Cortex of kidney (tissue), 1 donor: ENCODE measurements at places on chromosomes 12 and 14.

GRCh38 chr12:95738024-95738611 is 52.4 kb downstream of the NTN4 start:
- DNase-seq: no peak

DNA sequence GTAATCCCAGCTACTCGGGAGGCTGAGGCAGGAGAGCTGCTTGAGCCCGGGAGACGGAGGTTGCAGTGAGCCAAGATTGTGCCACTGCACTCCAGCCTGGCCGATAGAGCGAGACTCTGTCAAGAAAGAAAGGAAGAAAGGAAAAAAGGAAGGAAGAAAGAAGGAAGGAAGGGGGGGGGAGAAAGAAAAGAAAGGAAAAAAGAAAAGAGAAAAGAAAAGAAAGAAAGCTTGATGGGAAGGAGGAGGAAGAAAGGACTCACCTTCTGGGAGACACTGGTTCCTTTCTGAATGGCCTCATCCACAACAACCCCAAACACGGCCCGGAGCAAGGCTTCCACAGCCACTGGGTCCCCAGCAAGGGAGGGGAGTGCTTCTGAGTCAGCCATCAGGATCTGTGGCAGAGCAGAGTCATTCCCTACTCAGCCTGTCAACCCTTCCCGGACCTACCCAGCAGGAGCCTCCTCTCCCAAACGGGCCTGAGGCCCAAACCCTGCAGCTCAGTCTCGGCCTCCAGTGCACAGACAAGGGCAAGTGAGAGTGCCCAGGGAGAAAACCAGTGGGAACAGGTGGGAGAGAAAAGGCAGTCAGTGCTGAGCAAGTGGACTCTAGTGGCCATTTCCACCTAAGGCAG is 7.3 kb upstream of the ZNF740 start:
- no peak for DNase-seq

GRCh38 chr14:65229748-65230728 is 127.7 kb upstream of the MAX start:
- DNase-seq: no peak

GRCh38 chr12:109480356-109480755 is 2.9 kb downstream of the UBE3B start:
- no peak for DNase-seq

- no peak for DNase-seq
These were observed 43.5 kb downstream of the ERH start for GRCh38 chr14:69354383-69355153.

GRCh38 chr14:56998728-56999127 is 188.4 kb upstream of the OTX2 start:
- DNase-seq: no peak

DNA sequence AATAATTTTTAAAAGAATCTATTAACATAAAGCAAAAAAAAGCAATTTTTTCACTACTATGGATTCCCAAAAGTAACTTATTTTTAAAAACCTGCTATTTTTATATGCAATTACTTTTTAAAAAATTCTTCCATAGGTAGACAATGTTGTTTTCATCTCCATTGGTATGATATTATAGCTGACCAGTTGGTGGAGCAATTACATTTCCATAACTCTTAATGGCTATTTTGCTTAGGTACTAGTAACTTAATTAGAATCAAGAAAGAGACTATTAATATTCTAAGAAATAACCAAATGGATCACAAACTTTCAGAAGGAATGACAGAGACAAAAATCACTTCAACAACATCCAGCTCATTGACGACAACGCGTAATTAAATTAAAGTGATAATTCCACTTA is 64.7 kb upstream of the PTCSC3 start:
- no peak for DNase-seq

GRCh38 chr12:77236066-77236465 is 170.7 kb upstream of the E2F7 start:
- DNase-seq: no peak

DNA sequence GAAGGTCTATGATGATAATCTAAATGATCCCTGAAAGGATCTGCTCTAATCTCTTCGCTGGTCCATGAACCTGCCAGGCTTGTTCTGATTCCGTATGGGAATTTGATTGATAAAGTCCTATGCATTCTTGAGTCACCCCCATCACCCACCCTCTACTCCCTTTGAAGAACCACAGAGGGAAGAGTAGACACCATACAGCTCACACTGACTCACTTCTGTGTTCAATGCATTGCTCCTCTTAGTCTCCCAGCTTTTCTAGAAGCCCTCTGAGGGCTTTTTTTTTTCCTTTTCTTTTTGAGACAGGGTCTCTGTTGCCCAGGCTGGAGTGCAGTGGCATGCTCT is 18.5 kb upstream of the GPRC5A start:
- no peak for DNase-seq
